ENCODE measurements at places on chromosomes 11 and 22.
A peak's percentile ranks its signal among the peaks of the same experiment; 100 is the strongest.

DNA sequence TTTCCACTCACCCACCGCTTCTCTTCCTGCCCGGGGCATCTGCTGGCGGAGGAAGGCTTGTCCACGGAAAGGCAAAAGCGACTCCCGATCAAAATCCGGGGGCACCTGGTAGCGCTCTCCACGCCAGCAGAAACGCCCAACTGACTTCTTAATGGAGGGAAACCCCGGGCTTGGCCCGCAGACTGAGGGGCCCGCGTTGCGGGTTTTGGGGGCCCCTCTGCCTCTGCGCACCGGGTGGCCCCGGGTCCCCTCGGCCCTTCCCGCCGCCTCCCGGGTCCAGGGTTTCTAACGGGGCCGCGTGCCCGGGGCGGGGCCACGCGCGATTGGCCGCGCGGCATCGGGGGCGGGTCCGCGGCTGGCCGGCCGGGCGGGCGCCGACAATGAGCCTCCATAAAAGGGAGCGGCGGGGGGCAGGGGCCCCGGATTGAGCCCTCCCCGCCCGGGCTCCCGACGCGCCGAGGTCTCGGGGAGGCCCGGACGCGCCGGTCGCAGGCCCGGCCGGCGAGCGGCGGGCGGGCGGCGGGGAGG lies at the start of gene SPINDOC:
Gene SPINDOC (plus strand): TSS at position 422 of the 528 bp plus-strand sequence. CDS start 231 bp downstream, outside the sequence.
- peak; percentile 70 for DNase-seq

DNA sequence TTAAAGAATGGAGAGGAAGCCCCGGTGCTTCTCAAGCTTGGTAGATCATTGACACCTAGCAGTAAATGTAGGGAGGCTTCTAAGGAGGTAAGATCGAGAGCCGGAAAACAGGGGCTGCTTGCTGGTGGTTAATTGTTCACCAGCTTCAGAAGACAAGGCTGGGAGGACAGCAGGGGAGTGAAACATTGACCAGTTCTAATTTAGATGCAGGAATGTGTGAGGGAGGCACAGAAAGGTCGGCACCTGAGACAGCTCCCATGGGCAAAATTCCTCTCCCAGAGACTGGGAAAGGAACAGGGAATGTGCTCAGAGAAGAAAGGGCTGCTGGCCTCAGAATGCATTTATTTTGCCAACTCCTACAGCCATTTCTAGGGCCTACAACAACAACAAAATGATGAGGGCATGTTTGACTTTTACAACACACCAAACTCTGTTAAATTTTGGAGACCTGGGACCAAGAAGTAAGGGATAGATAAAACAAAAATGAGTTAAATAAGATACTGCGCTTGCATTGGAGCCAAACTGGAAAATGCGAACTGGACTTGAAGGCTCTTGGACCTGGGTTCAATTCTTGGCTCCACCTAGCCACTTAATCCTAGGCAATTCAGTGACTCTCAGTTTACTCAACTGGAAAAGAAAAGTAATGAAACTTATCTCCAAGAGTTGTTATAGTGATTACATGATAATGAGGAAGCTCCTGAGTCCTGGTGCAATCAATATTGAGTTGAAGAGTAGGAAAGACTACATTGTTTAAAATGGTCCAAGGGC lies 31.0 kb downstream of the FZD4 start:
- no peak for DNase-seq

- no peak for DNase-seq
Measured at GRCh38 chr11:43242401-43242800, 69.4 kb upstream of the API5 start.

DNA sequence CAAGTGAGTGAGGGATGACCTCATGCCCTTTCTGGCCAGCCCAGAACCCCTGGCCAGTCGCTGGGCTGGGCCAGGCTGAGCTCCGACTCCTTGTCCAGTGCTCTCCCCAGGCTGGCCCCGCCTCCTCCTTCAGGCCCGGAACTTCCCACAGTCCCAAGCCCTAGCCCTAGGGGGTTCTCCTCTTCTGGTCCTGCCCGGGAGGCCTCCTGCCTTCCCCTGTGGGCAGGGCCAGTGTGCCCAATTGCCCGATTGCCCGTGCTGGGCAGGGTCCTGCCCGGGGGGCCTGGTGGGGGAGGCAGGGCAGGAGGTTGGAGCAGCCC lies 4.2 kb downstream of the TCIRG1 start:
- no peak for DNase-seq

DNA sequence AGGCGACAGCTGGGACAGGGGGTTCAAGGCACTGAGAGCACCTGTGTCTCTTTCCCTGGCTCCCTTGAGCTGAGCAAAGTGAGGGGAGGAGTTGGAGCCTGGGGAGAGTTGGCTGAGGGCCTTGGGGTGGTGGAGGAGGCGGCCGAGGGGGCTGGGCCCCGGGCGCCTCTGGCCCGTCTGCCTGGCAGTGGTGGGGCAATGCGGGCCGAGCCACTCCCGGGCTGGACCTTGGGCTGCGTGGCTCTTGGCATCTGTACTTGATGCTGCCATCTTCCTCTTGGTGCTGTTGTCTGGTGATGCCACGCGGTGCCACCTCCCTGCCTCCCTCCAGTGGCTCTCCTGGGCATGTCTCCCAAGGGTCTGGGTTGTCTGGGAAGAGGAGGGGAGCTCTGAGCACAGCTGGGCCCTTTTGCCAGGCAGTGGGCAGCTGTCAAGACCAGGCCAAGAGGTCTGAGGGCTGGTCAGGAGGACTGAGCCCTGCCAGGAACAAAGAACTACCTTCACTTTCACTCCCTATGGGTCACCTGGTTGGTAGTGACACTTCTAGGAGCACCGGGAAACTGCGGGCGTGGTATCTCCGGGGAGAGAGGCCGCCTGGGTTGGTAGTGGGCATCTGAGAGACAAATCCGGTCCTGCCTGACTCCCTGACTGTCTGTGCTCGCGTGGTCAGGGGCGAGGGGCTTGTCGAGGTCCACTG lies 1.3 kb downstream of the GRIK4 start:
- DNase-seq: no peak

- no peak for DNase-seq
Measured at GRCh38 chr22:47486569-47487312, 724.3 kb downstream of the TBC1D22A start.

GRCh38 chr22:49996518-49997250 lies 15.9 kb downstream of the IL17REL start:
- no peak for DNase-seq

- DNase-seq: peak; percentile 37
Measured at GRCh38 chr11:67504005-67504949, 886 bp downstream of the PITPNM1 start.

GRCh38 chr11:94727819-94728218 lies 40.3 kb upstream of the AMOTL1 start:
- DNase-seq: no peak

- DNase-seq: no peak
Measured at GRCh38 chr11:57397394-57397990, 7.0 kb upstream of the PRG2 start.

DNA sequence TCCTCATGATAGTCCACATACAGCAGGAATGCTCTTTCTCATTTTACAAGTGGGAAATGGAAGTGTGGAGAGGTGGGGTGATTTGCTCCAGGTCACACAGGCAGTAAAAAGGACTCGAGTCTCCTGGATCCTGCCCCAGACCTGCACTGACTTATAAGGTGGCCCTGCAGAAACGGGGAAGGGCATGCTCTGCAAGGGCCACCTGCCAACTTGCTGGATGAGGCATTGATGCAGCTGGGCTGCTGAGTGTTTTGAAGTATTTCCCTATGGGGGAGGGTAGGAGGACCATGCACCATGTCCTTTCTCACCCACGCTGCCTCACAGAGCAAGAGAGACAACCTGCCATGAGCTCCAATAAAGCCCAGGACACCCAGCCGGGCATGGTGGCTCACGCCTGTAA lies 36.9 kb downstream of the OR6Q1 start:
- no peak for DNase-seq

DNA sequence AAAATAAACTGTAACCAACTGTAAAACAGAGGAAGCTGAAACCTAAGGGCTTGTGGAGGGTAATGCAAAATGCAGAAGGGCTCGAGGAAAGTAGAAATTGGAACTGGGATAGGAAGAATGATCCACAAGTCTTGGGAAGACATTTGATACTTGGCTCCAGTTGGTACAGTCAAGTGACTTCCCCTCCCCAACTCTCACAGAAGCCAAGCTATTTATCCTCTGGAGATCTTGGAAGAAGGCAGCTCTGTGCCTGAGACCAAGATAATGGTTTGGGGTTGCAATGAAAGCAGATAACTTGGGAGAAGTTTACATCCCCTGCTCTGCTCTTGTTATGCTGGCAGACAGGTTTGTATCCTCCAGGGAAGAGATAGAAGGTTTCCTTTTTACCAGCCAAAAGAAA lies 198.9 kb upstream of the ZC3H12C start:
- no peak for DNase-seq

GRCh38 chr11:90851196-90851595 lies 628.3 kb upstream of the CHORDC1 start:
- no peak for DNase-seq

DNA sequence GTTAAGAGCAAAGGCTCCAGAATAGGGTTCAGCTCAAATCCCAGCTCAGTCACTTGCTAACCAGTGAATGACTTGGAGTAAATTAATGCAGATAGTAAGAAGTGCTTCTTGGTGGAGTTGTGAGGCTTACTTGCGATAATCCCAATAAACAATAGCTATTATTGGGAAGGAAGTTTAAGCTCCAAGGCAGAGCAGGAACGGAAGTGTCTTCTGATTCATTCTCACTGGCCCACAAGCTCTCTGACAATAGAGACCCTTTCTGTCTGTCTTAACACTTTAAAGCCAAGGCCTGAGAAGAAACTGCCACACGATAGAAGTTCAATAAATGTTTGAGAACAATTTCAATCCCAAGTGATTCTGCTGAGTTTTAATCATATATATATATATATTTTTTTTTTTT lies 155.4 kb downstream of the DBX1 start:
- DNase-seq: no peak

GRCh38 chr11:65411681-65412070 lies 10.9 kb upstream of the NEAT1 start:
- no peak for DNase-seq

- no peak for DNase-seq
Measured at GRCh38 chr22:48306785-48307510, 1520.7 kb downstream of the BRD1 start.

GRCh38 chr11:4957396-4957795 lies 1.9 kb upstream of the OR51A2 start:
- DNase-seq: no peak

DNA sequence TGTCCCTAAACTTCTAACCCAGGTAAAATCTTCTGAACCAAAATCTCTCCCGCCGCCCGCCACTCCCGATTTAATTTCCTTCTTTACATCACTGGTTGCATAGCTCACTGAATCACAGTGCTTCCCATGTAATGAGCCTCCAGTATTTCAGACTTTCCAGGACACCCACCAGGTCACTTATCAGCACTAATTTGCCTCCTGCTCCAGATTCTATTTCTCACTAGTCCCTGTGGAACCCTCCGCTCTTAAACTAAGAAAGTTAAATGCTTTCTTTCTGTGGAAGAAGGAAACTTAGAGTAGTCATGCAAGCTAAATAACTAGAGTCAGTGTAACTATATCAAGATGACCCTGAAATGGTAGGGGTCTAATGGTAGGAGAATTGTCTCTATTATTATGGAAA lies 106.6 kb upstream of the OPCML start:
- DNase-seq: no peak

DNA sequence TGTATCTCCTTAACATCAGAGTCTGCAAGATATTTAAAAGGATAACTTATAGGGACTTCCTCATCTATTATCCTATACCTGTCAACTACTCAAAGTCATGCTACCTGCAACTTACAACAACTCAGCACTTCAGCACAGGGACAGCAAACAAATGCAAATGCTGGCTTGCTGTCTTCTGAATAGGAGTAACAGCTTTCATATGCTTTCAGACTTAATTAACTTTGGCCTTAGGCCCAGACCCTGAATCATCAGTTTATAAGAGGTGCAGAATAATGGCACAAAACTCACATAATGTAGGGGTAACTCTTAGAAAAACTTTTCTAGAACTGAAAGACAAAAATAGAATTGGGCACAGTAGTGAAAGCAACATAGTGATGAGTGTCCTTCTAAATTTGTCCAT lies 953.4 kb downstream of the DLG2 start:
- no peak for DNase-seq

DNA sequence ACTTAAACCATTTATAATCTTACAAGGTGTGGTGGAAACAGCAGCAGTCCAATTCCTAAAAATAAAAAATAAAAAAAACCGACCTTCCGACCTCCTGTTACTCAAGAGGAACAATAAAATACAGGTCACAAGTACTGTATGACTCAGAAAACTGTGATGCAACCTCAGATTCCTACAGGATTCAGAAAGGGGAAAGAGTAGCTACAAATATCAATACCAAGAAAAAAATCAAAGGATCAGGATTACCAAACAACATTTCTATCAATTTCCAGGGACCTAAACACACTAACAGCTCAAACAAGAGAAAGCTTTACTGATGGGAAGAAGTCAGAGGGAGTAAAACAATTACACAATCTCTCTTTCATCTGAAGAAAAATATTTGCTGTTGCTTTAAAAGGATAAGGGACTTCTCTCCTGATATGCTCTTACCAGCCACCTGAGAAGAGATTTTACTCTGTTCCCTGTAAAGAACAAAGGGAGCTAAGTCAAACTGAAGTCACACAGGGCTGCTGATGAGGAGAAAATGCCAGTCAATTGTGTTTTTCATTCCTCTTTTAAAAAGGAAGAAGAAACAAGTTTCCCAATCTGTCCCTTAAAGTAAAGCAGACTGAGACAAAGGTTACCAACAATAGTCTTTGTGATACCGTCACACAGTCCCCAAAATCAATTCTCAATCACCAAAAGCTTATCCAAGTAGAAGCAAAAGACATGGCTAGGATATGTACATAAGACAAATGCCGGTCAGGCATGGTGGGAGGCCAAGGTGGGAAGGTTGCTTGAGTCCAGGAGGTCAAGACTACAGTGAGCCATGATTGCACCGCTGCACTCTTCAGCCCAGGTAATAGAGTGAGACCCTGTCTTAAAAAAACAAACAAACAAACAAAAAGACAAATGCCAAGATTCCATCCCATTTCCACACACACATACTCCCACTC lies 39.3 kb downstream of the AMBRA1 start:
- no peak for DNase-seq

Measured in stimulated activated effector memory CD8-positive, alpha-beta T cell treated with anti-CD3 and anti-CD28 coated beads, Interleukin-12 subunit alpha, Interleukin-12 subunit beta, amount 100 ng/mL, for 72 hours (primary cell).